NCI-H2227 treated with DMSO at 0.1 percent for 48 hours (cell line): ENCODE measurements at places on chromosomes 7 and 10.

- no peak for DNase-seq
These were observed 24.7 kb downstream of the DAGLB start for GRCh38 chr7:6422926-6423632.

DNA sequence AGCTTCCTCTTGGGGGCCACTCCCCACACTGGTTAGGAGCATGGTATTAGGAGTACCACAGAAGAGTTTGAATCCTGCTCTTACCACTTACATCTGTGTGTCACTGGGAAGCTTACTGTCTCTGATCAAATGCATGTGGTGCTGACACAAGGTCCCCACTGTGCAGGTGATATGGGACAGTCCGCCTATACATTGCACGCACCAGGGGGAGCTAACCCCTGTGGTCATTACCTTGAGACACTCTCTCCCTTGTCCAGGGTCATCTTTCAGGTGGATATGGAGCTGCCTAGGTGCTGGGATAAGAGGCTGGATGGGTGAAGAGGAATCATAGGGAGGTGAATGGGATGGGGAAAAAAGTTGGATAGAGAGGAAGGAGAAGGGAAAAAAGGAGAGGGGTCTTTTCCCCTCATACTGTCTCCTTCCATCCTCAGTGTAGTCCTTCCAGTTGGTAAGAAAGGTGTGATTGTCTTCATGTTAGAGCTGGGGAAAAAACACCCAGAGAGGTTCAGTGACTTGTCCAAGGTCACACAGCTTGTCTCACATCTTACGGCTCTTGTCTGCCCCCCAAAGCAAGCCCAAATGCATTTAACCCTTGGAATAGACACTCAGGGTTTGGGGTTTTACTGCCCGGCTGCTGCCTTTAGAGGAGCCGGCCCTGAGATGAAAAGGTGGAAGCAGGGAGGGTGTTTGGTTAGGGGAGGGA is 125.9 kb downstream of the CDH23 start:
- no peak for DNase-seq

DNA sequence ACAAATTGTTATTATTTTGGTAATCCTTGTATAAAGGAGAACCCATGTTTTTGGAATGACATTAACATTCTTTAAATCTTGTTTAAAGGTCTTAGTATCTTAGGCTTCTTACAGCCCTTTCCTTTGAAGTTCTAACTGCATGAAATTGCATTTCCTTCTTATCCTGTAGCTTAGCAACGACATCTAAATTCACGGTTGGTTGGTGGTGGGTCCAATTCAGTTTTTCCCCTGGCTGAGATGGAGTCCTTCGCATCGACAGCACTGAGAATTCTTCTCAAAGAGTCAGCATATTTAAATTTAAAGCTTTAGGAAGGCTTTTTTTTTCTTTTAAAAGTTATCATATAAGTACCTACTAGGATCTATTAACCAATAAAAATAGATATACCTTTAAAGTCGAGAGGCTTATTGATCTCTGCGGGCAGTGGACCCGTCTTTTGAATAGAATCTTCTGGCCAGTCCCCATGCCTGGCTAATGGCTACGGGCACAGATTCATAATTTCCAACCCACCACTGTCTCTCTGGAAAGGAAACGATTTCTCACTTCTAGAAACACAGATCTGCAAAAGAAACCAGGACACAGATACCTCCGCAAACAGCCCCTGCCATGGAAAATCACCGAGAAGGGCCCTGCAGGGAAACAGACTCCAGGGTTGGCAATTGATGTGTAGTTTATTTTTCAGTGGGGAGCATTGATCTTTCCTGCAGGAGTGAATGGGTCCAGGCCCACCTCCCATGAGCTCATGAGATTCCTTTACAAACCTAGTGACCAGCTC is 63.4 kb downstream of the RAMP3 start:
- no peak for DNase-seq

- DNase-seq: no peak
These were observed 3.9 kb upstream of the PWWP2B start for GRCh38 chr10:132392811-132393694.

DNA sequence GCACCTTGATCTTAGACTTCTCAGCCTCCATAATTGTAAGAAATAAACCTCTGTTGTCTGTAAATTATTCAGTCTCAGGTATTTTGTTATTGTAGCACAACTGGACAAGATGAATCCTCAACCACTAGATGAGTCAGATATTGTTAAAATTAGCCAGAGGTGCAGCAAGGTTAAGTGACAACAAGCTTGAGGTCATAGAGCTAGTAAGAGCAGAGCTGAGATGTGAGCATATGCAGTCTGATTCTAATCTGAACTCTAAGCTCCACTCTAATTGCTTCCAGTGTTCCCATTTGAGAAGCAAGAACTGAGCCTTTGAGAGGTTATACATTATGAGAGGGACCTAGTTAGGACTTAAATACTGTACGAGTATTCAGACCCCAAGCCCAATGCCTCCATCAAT is 93.1 kb downstream of the FZD1 start:
- DNase-seq: no peak

DNA sequence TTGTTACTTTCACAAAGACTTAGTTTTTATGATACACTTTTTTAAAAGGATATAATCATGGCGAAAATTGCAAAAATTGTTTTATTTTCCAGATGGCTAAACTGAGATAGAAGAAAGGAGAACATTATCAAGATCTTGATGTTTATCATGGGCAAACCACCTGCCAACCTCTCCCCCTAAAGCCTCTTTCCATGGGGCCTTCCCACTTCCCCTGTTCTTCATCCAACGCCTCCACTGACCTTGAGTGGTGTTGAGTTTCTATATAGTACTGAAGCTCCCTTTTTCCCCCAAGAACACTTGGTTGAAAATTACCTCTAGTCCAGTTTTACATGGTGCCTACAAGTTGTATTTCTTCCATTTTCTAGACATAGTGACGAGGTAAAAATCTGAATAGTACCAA is 5.0 kb downstream of the CREB3L2 start:
- DNase-seq: no peak

DNA sequence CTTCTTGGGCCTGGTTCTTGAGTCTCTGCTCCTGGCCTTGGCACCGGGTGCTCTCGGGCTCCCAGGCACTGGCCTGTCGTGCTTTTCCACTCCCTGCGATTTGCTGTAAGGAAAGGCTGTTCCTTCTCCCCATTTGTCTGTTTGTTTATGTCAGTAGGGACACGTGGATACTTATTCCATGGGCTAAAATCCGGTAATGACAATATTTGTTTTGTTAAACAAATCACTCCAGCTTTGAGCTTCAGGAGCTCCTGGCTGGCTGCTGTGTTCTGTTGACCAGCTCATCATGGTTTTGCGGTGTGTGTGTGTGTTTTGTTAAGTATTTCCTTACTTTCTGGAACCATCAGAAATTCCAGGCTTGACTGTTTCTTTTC is 17.5 kb upstream of the JAKMIP3 start:
- DNase-seq: no peak

- DNase-seq: no peak
These were observed 8.3 kb downstream of the MDFIC start for GRCh38 chr7:114930107-114930661.

DNA sequence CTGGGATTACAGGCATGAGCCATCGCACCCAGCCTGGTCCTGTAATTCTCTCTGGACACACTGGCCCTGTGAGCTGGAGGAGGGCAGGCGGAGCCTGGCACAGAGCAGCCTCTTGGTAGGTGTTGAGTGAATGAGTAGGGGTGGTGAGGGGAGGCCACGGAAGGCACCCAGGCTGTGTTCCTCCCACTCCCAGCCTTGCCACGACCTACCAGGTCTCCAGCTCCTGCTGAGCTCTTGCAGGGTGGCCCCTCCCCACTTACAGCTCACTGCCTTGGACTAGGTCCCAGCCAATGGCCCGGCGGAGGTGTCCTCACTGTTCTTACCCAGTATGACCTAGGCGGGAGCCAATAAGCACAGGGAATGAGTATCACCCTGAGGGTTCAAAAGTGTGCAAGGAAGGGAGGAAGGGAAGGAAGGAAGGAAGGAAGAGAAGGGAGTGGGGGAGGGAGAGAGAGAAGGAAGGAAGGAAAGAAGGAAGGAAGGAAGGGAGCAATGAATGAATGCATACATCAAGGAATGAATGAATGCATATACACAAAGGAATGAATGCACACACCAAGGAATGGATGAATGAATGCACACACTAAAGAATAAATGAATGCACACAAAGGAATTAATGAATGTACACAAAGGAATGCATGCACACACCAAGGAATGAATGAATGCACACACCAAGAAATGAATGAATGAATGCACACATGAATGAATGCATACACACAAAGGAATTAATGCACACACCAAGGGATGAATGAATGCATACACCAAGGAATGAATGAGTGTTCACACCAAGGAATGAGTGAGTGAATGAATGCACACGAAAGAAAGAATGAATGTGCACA is 45.5 kb downstream of the GTF2IRD1 start:
- DNase-seq: no peak

- peak; percentile 92 for DNase-seq
These were observed 148.8 kb downstream of the SNX10 start for GRCh38 chr7:26440233-26441001.

DNA sequence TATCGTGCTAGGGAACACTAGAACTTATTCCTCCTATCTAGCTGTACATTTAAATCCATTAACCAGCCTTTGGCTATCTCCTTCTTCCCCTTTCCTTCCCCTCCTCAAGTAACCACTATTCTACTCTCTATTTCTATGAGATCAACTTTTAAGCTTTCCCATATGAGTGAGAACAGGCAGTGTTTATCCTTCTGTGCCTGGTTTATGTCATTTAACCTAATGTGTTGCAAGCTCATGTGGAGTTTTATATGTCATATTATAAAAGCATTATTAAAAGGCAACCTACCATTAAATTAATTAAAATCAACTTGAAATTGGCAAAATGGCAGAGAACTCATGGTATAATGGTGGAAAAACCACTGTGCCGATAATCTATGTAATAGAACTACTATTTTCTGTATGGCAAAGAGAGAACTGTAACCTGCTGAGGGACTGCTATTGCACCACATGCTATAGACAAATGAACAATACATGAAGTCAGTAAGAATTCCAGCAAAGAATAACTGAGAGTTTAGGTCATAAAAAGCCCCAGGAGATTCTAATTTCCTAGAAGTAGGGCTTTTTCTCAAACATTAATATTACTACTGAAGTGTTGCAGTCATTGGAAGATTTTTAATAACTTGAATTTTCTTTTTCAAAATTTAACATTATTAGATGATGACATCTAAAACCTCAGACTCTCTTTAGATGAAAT is 81.8 kb downstream of the LRRN3 start:
- no peak for DNase-seq

- no peak for DNase-seq
These were observed 565.8 kb downstream of the PTPRN2 start for GRCh38 chr7:158021836-158022235.

DNA sequence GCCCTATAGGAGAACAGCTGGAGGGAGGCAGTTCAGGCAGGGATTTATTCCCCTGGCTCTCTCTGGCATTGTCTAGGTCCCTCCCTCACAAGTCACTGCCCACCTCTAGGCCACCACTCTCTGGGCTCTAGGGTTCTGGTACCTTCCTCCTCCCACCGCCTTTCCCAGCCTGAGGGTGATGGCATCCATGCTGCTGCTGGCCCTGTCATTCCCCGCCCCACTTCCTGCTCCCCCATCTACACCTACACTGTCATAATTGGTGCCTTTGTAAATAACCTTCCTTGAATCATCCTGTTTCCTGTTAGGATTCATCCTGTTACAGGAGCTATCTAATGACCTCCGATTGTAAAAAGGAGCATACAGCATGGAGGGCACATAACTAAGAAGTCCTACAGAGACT is 303.3 kb upstream of the COBL start:
- DNase-seq: no peak

DNA sequence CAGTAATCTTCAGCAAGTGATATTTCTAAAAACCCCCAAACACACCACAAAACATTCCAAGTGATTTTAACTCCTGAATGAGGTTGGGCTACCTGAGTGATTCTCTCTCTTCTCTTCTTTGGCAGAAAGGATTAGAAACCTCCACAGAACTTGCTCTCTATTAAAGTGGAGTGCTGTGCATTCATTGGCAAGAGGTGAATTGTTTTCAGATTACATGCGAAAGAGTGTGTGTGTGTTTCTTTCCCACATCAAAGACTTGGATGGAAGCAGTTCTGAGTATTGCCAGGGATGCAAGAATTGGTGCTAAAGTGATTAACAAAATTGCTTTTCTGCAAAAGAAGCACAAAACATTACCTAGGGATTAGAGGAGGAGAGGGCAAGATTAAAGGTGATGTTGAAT is 13.1 kb upstream of the FBXW4 start:
- no peak for DNase-seq

DNA sequence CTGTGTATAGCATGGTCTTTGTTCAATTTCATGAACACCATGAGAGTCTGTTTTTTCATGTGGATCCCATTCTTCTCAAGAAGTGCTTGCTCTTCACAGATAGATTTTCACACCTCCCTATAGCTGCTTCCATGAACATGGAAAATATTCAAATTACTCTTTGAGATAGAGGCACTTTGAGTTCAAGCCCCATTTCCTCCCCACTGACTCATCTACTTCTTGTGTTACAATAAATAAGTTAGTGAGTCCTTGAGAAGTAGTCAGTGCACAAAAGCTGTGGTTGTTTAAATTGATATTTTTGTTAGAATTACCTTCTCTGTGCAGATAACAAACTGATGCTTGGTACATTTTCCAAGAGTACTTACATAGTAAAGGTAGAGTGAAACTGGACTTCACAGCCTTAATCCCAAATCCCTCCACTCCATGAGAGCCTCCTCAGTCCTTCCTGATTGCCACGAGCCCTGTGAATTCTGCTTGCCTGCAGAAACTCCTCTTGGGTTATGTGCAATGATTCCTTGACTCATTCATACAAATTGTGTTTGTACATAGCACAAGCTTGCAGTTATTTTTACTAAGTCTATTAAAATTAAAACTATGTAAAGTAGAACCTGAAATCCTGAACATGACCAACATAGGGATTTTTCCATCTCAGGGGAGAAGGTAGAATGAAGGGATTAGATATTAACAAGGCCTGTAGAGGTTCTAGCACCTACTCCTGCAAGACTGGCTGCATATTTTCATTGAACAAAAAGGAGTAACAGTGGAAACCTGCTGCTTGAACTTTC is 496.2 kb downstream of the TNS3 start:
- no peak for DNase-seq

DNA sequence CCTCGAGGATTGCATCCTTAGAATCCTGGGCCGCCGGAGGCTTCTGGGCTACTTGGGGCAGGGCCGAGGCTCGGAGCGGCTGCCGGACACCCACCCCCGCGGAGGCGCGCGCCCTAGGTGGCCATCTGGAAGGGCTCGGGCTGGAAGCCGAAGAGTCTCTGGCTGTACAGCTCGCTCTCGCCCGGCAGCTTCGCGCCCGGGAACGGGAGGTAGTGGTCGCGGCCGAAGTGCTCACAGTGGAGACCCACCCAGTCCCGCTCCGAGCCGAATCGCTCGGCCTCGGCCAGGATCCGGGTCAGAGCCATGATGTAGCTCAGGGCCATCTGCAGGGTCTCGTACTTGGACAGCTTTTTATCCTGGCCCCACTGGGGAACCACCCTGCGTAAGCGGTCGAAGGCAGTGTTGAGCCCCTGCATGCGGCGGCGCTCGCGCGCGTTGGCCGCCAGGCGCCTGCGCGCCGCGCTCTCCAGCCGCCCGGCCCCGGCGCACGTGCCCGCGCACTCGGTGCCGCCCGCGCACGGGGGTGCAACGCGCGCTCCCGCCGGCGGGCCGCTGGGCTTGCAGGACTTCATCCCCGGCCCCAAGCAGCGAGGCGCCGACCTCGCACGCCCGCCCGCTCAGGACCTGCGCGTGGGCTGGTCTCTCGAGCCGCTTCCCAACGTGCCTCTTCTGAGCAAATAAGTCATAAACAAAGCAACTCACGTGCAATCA is 652 bp downstream of the ATOH7 start:
- DNase-seq: peak; percentile 74
